HuH-7 (cell line): ENCODE measurements at places on chromosomes 5 and 9.
A peak's percentile ranks its signal among the peaks of the same experiment; 100 is the strongest.

- DNase-seq = no peak
These were observed 11.5 kb downstream of the SNX30 start for GRCh38 chr9:112761912-112762655.

DNA sequence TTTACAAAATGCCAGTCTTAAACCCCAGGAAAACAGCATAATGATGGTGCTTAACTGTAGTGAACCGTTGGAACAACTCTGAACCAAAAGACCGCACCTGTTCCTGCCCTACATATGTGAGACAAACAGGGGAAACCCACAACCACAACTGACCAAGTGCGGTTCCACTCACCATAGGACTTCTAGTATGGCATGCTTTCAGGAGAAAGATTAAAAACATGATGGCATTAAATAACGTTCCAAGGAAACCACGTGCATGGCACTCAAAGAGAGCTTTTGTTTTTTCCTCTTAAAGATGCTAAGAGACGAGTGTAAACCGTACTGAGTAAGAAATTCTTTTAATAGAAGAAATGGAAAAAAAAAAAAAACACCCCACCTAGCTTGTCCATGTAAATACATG lies 119.8 kb downstream of the SSBP2 start:
- DNase-seq = no peak

GRCh38 chr9:93218161-93218560 lies 34.2 kb downstream of the WNK2 start:
- DNase-seq = no peak

GRCh38 chr9:73093016-73093739 lies 58.5 kb upstream of the ANXA1 start:
- DNase-seq = no peak

GRCh38 chr9:130825351-130825651 lies 9.8 kb upstream of the ABL1 start:
- DNase-seq = no peak

DNA sequence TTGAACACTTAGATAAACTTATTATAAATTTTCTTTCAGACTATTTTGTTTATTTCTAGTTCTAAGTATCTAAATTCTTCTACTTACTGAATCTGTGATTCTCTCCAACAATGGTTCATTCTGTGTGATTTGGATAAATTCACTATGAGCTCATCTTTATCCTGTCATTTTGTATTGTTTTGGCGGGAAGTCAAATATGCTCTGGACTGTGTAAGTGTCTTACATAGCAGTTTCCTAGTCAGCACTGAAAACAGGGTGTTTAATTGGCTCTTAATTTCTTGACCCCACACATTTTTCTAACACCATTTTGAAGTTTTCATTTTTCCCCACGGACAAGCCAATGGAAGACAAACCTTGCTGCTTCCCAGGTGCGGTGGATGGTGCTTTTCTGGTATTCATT lies 207.0 kb upstream of the ACO1 start:
- no peak for DNase-seq

DNA sequence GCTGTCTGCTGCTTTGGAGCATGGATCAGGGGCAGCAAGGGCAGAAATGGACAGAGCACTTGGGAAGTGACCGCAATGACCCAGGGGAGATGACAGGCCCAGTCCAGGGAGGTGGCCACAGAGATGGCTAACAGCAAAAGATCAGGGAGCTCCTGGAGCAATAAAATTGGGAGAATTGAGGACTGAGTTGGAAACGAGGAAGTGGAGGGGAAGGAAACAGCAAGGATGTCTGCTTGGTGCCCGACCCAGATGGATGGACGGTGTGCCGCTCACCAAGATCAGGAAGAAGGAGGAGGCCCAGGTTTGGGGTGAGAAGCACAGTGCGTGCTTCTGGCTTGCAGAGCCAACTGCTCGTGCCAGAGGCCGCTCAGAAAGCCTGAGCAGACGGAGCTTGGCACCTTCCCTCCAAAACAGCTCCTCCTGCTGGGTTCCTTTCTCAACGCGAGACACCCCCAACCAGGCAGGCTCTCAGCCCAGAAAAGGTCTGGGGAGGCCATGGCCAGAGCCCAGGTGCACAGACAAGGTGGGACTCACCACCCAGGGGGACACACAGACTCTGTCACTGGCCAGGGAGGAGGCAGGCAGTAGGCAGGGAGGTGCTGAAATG lies 1.7 kb upstream of the SLC34A1 start:
- peak; percentile 53 for DNase-seq

- no peak for DNase-seq
These were observed 43.9 kb downstream of the FYB1 start for GRCh38 chr5:39175273-39175955.

- no peak for DNase-seq
These were observed 27.6 kb downstream of the TLX3 start for GRCh38 chr5:171336521-171337209.

DNA sequence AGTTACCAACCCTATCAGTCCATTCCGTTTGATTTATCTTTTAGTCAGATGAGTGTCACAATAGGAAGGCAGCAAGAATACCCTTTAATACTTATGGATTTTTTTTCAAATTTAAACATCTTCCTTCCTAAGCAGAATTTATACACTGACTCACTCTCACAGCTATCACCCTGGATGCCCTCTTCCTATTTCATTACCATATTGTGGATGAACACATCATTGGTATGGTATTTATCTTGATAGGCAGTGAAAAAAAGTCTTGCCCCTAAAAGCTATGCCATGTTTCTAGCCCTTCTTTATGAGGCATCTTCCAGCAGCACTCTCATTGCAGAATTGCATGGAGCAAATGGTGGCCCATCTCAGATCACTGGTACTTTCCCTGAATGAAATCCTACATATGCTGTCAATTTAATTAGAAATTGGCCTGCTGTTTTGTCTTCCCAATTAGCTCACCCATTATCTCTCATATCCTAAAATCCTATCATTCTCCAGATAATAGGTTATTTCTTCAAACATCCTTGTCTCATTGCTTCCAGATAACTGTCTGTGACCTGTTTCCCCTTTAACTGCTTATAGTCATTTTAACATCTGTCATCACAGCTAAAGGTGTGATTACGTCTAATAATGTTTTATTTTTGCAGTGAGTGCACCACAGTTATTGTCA lies 433.5 kb upstream of the POU5F2 start:
- no peak for DNase-seq

DNA sequence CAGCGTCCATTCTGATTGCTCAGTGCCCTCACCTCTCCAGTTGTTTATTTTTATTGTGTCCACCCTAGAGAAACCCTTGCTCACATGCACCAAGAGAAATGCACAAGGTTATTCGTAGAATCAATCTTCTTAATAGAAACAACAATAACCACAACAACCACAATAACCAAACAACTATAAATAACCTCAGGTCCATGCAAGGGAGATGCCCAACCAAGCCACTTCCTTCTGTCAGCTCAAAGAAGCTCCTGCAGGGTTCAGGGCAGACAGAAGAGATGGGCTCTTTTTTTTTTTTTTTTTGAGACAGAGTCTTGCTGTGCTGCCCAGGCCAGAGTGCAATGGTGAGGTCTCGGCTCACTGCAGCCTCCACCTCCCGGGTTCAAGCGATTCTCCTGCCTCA lies 14.9 kb upstream of the TCOF1 start:
- no peak for DNase-seq

DNA sequence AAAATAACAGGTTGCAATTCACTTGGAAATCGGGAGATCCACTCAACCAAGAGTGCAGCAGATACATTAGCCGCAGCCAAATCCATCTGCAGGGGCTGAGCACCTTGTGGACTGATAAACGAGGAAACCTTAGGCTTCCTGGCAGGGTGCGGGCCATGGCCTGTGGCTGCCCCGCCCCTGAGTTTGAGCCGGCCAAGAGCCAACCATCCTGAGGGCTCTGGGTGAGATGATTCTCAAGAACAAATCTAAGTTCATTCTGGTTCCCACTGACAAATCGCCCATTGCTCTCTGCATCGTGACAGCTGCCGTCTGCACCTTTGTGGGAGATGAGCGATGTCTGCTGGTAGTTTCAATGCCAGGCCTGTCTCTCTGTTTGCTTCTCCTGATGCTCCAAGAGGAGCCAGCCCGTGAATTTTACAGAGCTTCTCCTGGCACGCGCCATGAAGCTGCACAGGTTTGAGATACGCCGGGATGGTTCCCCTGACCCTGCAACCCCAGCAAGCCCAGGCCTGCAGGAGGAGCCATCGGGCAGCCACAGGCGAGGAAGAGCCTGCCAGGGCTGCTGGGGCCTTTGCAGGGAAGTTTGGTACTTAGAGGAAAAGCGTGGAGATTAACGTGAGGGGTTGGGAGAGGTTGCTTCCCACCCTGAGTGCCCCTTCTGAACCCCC lies 154.0 kb downstream of the OLFM1 start:
- DNase-seq = no peak

DNA sequence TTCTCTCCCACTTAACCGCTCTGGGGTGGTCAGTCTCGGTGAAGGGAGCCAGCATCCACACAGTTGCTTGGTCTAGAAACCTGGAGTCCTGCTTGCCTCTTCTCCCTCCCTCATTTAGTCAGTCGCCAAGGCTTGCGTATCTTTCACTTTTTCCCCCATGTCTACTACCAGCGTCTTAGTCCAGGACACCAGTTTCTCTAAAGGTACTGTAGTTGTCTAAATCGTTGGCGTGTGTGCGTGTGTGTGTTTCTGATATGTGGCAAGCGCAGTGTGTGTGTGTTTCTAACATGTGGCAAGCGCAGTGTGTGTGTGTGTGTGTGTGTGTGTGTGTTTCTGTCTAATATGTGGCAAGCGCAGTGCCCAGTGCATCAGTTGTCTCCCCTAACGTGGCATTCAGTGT lies 641 bp downstream of the ATP6V1G1 start:
- no peak for DNase-seq

DNA sequence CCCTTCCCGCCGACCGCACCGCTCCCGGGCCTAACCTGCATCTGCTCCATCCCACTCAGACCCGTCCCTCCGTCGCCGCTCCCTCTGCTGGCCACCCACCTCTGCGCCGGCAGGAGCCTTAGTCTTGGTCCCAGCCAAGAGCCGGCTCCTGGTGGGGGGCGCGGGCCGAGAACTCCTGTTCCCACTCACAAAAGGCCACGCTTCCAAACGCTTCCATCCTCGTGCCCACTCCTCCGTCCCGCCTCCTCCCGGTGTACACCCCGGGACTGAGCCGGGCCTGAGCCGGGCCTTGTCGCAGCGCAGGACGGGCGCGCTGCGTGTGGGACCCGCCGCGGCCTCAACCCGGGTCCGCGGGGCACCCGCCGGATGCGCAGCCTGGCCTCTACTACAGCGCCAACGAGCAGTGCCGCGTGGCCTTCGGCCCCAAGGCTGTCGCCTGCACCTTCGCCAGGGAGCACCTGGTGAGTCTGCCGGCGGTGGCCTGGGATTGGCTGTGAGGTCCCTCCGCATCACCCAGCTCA lies 7.5 kb downstream of the ADAMTS13 start:
- DNase-seq = peak; percentile 99

GRCh38 chr9:137437691-137438590 lies 3.2 kb downstream of the ENTPD8 start:
- DNase-seq = no peak

DNA sequence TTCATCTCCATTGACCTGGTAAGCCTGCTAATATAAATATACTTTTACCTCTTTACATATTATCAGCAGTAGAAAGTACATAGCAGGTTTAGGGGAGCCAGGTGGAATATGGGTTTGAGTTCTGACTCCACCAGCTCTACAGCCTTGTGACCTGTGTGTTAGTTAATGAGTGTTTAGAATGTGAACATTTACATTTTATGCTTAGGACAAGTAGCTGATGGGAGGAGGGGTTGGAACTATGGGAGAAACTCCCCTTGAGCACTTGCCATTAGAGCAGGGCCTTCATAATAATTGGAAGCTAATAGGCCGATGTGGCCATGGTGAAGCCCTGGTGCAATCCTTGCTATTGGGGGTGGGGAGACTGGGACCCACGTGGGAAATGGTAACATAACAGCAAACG lies 148.3 kb upstream of the NTRK2 start:
- DNase-seq = no peak

DNA sequence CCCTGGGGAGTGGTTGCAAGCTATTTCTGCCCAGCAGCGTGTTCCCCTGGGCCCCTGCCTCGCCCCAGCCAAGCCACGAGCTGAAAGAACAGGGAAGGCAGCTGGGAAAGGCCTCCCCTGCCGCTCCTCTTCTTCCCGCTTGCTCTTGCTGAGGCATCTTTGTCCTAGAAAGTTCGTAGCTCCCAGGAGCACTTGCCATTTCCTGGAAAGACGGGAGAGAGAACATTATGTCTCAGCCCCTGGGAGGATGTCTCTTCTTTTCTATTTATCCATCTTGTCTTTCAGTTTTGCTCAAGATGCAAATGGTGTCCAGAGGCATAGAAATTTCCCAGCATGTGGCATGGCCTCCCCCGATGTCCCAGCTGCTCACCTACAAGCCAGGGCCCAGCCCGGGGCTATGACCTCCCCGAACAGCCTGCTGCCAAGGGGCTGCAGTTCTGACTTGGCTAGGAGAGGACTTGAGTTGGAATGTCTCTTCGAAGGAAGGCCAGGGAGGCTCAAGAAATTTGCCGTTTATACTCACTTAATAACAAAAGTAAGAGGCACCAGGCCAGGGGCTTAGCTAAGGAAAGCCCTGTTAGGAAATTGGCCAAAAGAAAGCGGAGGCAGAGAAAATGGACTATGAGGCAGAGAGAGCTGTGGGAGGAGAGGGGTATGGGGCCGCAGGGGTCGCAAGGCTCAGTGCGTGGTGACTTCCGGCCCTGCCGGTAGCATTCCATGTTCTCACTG lies 87.3 kb downstream of the LIFR start:
- no peak for DNase-seq

DNA sequence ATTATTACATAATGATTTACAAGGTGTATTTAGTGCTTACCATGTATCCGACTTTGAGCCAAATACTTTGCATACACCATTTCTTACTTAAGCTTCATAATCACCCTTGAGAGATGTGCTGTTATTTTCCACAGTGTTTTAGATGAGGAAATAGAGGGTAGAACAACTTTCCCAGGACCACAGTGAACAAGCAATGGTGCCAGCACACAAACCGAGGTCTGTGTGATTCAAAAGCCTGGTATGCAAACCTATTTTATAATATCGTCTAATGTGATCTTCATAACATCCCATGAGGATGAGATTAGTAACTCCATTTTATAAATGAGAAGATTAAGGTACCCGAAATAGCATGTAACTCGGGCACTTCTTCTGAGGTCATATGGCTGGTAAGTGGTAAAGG lies 294.7 kb downstream of the NSG2 start:
- DNase-seq = no peak

DNA sequence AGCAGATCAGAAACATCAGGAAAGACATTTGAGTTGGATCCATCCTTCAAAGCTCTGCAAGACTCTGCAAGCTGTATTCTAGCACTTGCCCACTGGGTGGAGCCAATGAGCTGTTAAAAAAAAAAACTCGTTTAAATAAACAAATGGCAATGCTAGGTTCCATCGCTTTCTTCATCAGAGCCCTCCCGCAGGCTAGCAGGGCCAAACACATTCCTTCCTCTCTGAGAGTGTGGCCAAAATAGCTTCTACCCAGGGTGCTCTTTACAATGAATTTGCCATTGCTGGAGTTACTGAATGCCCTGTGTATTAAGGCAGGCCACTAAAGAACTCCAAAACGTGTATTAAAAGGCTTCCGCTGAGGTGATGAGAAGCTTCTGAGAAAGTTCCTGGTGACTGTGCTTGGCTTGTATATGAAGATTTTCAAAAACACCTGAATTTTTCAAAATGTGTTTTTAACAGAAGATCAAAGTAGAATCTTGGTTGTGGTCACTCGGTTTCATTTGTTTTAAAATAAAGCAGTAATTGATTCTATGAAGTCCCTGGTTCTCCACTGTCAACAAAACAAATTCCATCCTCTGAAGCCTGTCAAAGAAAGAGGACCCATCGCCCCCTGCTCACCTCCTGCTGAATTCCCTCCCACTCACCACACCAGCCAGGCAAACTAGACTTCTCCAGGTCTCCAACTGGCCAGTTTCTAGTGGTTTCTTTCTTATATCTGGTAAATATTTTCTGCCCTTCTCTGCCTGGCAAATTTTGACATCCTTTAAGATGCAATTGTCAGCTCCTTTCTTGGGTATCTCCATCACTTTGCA lies 36.5 kb upstream of the EQTN start:
- DNase-seq = peak; percentile 64
